ENCODE measurements at places on chromosomes 6 and 20. TPM values are rescaled to one million over a fixed set of nuclear protein-coding genes. Genes with fewer than 3 reads are reported as not detected.

- DNase-seq: no peak
Measured at GRCh38 chr6:42226161-42226611, 8.5 kb upstream of the MRPS10 start.

DNA sequence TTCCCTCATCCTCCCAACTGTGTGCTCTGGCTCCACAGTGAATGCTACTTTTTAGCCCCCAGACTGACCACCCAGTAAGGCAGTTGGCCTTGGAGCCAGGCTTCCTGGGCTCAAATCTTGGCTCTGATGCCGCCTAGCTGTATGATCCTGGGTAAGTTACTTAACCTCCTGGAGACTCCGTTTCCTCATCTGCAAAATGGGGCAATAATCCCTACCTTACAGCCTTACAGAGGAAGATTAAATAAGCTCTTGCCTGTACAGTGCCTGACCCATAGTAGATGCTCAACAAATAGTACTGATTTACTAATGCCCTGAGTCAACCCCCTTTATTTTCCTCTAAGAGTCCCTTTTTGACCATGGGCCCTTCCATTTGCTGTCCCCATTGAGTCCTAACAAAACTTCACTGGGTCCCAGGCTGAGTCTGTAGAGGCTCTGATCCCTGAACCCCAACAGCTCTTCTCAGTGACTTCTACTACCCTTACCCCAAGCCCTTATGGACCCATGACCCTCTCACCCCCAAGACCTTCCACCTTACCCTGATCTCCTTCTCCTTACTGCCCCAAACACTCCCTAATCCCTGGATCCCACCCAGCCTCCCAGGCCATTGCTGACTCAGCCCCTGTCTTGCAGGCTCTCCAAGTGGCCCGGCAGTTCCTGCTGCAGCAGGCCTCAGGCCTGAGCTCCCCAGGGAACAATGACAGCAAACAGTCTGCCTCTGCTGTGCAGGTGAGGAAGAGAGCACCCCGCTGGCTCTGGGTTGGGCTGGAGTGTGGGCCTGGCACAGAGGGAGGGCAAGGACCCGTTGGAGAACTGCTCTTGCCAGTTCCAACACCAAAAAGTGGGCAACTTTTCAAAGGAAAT is 31.4 kb downstream of the FOXP4 start:
- peak; percentile 34 for DNase-seq

DNA sequence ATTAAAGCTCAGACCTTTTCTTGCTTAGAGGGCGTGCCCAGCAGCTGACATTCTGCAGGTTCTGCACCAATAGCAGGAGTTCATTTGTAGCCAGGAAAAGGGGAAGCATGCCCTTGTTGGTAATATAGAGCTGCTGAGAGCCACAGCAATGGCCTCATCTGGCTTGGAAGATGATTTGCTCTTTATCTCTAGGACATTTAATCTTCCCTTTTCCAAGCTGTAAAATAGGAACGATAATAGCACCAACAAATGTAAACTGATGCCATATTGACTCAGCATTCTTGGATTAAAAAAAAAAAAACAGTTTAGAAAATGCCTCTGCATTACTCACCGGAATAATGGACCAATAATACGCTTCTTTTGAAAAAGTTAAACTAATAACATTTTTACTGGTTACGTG is 93.4 kb upstream of the SLC2A12 start:
- DNase-seq: no peak

- no peak for DNase-seq
Measured at GRCh38 chr20:6053776-6054688, at the start of gene LRRN4. LRRN4 (minus strand) TSS chr20:6054060; CDS start chr20:6052799, 1,261 bp downstream.

DNA sequence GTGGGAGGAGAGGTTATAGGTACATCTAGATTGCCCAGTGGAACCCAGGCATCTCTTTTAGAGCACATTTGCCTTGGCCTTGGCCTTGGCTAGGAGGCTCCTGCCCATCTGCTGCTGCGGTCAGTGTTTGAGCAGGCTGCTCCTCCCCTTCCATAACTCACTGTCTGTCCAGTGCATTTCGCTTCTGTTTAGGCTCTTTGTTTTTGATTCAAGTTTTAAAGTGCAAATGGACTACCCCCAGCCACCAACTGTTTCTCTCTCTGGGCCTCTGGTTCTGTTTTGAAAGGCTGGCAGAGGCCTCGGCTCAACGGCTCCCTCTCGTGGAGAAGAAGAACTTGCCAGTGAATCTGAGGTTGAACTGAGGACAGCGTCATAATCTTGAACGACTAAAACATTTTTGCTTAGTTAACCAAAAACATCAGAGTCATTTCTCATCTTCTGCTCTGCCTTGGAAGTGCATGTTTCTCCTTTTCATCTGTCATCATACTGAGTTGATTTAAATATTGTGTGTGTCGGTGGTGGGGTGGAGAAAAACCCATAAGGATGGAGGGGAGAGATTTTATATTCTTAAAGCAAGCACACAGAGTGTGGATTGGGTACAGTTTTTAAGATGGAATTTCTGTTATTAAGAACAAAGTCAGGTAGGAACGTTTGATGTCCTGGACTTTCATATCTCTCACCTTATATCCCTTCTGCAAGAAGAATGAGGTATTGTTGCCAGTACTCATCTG is 171.4 kb downstream of the DTNBP1 start:
- DNase-seq: peak; percentile 79

DNA sequence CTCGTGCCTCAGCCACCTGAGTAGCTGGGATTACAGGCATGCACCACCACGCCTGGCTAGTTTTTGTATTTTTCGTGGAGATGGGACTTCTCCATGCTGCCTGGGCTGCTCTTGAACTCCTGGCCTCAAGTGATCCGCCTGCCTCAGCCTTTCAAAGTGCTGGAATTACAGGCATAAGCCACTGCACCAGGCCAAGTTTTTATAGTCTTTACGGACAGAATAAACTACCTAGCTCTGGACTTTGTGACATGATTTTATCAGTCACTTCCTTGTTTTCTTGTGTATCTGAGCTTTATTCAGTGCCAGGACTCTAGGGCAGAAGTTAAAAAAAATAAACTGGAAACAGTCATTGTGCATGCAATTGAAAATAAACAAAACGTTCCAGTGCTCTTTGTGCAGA is 46.7 kb upstream of the RALGAPA2 start:
- DNase-seq: peak; percentile 21

The TSBP1 gene
- not detected for total RNA-seq

The NELFCD gene
- 55.2 TPM for total RNA-seq

The PAQR8 gene
- total RNA-seq: 23.2 TPM
